ENCODE measurements at places on chromosomes 16 and 17.
A peak's percentile ranks its signal among the peaks of the same experiment; 100 is the strongest.

DNA sequence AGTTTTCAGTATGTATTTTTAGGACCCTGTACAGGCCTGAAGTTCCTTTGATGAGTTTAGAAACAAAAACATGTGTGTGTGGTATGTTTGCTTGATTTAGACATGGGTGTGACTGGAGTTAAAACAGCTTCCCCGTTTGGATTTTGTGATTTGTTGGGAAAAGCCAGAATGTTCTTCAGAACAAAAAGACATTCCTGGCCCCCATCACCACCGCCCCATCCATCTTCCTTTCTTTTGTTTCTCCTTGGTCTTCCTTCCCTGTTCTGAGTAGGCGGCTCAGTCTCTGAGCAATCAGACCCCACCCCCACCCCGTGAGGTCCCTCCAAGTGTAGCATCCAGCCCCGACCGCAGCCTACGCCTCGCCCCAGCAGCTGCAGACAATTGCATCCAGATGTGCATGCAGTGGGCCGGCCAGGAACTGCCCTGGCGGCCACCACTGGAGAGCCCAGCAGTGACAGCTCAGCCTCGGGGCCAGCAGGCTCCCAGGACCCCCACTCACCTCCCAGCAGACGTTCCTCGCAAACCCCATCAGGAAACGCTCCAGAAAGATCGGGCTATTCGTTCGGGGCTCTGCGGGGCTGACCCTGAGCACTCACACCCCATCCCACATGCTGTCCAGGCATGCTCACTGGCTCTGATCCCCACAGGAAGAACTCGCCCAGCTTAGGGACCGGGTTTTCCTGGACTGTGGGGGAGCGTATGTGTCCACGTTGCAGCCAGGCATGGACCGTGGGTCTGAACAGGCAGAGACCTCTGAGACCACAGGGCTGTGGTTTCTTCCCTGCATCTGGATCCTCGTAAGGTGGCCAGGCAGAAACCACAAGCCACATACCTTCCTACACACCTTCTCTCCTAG, 99.8 kb upstream of the CDH5 start:
- DNase-seq = no peak

DNA sequence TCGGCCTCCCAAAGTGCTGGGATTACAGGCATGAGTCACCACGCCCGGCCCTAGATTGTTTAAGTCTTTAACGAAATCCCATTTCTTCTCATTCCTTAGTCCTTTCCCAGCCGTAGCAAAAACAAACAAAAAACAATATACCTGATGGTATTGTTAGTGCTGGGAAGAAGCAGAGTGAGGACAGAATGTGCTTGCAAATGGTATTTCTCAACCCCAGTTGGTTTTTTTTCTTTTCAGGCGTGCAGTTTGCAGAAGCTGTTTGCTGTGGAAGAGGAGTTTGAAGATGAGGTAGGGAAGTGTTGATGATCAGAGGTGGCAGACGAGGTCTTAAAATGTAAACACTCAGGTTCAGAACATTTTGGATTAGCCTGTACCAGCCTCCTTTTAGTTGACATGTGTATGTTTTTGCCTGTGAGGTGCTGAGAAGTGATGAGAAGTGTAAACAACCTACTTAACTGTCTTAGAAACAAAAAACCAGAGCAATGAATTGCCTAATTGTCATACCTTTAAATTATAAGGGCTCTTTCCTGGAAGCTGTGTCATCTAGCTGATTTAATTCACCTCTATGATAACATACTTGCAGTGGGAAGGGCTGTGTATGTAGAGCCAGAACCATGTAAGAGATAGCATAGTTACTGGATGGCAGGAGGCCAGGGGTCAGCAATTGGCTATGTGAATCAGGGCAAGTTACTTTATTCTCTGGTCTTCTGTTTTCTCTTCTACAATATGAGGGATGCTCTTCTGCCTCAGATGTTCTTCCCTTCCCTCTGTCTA, 3.4 kb downstream of the HROB start:
- DNase-seq = no peak

DNA sequence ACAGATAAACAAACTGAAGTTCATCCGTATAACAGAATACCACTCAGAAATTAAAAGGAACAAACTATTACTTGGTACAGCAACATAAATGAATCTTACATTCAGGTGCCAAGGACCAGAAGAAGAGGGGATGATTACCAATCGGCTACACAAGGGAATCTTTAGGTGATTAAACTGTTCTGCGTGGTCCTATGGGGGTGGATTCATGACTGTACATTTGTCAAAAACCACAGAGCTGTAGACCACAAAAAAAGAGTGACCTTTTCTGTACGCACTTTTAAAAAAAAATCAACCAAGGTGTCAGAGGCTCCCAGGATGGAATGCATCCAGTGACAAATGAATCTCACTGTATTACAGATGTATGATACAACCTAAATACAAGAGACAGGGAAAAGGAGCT, 110.8 kb downstream of the CDYL2 start:
- DNase-seq = no peak

- DNase-seq = no peak
Observed at GRCh38 chr16:3863587-3863986, 16.9 kb downstream of the CREBBP start.

GRCh38 chr17:2564877-2565276, 28.6 kb upstream of the PAFAH1B1 start:
- no peak for DNase-seq

DNA sequence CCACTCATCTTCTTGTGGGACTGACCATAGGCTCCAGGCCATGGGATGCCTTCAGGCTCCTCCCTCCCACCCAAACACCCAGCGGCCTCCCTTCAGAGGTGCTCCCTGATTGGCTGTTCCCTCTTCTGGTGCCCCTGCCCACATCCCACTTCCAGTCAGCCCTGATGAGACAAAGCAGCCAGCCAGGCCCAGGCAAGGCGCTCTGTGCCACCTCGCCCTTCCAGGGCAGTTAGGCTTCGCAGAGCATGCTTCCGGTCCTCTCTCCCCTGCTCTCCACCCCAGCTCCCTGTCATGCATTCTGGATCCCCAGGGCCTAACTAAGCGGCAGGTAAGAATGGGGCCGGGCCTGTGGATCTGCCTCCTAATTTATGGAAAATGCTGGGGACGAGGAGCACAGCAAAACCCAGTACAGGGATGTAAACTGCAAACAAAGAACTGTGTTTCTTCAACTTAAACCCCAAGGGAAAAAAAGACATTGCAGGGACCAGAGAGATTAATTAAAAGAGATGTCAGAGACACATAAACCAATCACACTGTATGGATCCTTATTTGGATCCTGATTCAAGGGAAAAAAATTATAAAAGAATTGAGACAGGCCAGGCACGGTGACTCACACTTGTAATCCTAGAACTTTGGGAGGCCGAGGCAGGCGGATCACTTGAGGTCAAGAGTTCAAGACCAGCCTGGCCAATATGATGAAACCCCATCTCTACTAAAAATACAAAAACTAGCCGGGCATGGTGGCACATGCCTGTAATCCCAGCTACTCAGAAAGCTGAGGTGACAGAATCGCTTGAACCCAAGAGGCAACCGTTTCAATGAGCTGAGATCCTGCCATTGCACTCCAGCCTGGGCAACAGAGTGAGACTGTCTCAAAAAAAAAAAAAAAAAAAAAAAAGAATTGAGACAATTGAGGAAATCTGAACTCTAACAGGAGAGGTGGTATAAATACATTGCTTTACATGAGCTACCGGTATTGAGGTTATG, 26.0 kb downstream of the ZDHHC7 start:
- DNase-seq = no peak

DNA sequence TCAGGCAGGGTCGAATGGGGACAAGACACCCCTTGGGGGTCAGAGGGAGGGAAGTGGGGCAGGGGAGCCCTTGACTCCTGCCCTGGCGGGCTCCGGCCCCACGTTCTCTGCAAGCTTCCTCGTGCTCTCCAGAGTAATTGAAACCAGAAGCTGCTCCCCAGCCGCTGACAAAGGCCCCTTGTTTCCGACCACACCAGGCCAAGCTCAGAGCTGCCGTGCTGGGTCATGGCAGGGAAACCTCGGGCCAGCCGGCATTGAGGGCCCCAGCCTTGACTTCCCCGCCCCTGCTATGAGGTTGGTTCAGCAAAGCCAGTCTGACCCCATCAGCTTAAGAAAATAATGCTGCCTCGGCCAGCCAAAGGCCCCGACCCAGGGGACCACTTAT, 43.3 kb downstream of the TIMM22 start:
- DNase-seq = no peak

DNA sequence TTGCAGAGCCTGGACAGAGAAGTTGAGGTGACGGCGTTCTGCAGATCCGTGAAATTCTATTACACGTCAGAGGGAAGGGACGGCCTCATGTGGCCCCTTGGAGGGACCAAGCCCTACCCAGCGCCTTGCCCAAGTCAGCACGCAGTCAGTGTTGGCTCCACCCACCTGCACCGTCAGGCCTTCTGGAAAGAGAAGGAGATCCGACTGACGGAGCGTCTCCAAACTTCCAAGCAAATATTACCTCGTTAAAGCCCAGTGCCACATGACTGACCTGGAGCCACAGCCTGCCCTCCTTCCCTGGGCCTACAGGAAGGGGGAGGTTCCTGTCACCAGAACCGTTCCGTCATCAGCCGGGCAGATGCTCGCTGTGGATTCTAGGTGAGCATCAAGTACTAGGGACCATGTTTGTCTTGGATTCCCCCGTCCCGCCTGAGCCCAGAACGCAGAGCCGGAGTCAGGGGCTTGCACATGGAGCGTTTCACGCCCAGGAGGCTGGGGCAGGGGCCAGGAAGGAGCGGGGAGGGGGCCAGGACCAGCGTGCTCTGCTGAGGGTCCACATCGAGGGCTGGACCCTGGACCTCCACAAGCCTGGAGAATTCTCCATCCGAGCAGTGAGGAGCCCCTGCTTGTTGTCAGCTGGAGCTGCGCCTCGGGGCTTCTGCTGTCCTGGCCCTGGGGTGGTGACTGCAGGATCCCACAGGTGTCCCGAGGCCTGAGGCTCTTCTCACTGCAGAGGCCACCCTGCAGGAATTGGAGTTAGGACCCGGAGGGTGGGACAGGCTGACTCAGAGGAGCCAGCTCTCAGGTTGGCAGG, 22.6 kb upstream of the METRNL start:
- DNase-seq = no peak

GRCh38 chr16:21713549-21714368, 50.0 kb downstream of the OTOA start:
- no peak for DNase-seq

GRCh38 chr17:16940116-16940881, 31.6 kb downstream of the TNFRSF13B start:
- DNase-seq = no peak

DNA sequence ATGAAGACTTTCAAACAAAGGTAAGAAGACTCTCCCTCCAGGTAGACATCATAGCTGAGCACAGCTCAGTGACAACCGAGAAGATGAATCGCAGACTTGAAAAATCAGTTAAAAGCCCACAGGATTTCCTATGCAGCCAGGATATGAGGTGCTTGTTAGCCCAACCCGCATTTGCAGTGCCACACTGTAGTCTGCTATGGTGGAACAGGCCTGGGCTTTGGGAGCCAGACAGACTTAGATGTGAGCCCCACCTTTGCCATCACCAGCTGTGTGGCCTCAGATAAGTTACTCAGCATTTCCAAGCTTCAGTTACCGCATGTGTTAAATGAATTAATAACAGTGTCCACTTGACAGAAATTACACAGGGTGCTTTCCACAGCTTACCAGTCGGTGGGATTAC, 204.4 kb upstream of the HS3ST3A1 start:
- DNase-seq = no peak

GRCh38 chr16:69934751-69935150, 16.4 kb upstream of the CLEC18A start:
- no peak for DNase-seq

DNA sequence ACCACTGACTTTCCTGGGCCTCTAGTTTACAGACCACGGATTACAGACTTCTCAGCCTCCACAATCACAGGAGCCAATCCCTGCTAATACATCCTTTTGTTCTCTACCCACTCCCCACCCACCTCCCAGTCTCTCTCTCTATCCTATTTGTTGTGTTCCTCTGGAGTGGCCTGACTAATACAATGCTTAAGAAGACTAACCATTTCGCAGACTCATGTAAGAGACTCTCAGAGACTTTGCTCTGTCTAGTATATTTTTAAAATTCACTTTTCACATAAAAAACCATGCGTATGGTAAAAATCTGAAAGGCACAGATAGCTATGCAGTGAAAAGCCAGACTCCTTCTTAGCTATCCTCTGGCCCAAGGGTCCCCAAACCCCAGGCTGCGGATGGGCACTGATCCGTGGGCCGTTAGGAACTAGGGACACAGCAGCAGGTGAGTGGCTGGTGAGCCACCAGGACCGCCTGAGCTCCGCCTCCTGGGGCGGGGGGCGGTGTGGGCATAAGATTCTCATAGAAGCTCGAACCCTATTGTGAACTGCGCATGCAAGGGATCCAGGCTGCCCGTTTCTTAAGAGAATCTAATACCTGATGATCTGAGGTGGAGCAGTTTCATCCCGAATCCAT, 7.6 kb downstream of the PIK3R6 start:
- no peak for DNase-seq

GRCh38 chr17:42498828-42499227, 37.2 kb upstream of the NAGLU start:
- no peak for DNase-seq

- peak; percentile 10 for DNase-seq
Observed at GRCh38 chr17:57676543-57676942, 68.6 kb downstream of the CCDC182 start.

GRCh38 chr16:88007321-88007731, 56.1 kb downstream of the BANP start:
- DNase-seq = no peak

DNA sequence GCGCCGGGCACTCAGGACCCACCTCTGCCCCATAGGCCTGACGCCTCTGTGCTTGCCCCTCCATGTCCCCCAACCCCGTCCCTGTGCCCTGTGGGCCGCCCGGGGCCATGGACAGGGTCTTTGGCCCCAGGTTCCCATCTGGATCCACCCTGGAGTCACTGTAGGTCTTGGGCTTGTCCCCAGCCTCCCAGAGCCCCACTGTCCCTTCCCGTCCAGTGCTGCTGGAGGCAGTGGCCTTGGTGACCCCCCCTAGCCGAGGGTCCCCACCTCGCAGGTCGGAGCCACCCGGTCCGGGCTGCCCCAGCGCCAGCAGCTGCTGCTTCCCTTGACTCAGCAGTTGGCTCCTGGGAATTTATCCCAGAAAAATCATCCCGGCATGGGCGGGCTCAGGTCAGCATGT, 49.3 kb downstream of the ZFPM1 start:
- DNase-seq = no peak

DNA sequence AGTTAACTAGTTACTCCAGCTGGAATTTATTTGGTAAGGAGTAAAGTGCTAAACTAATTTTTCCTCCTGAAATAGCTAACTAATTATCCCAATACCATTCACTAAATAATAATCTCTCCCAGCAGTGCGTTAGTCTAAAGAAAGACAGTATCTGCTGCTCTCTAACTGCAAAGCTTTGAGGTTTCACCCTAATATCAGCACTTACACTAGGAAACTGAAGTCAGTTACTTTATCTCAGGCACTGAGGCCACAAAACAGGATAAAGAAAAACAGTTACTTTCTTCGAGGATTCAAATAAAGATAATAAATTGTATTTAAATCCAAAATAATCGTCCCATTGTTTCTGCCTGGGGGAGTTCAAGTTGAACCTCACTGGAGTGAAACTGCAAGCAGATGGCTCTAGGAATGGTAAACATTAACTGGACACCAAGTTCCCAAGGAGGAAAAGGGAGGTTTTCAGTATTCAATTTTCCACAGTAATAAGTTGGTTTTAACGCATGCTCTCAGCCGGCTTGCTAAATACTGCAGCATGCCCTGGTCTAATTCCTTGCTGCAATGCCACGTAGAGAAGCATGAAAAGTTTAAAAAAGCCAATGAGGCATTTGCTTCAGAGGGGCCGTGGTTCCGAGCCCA, 20.0 kb upstream of the FOXJ1 start:
- no peak for DNase-seq

- no peak for DNase-seq
Observed at GRCh38 chr17:62641951-62642350, 14.5 kb downstream of the MRC2 start.

GRCh38 chr17:15912416-15912955, 32.4 kb upstream of the ADORA2B start:
- DNase-seq = no peak

- no peak for DNase-seq
Observed at GRCh38 chr16:69781118-69781517, 19.0 kb downstream of the WWP2 start.

All from GM13976 (cell line).